Sciatic nerve (tissue), 2 donors: ENCODE measurements at places on chromosomes 11 and 22. TPM values are rescaled to one million over a fixed set of nuclear protein-coding genes. Genes with fewer than 3 reads are reported as not detected.

Gene DCDC1
- total RNA-seq, result 1.2 TPM

Gene PYGM
- 8.1 TPM for total RNA-seq

Gene C1QTNF5
- total RNA-seq, result 27.7 TPM

Gene APOA5
- not detected for total RNA-seq

Gene SDF2L1
- total RNA-seq, result 21.8 TPM

GRCh38 chr11:102260241-102260640, 57.0 kb upstream of the BIRC3 start:
- DNase-seq, result no peak

DNA sequence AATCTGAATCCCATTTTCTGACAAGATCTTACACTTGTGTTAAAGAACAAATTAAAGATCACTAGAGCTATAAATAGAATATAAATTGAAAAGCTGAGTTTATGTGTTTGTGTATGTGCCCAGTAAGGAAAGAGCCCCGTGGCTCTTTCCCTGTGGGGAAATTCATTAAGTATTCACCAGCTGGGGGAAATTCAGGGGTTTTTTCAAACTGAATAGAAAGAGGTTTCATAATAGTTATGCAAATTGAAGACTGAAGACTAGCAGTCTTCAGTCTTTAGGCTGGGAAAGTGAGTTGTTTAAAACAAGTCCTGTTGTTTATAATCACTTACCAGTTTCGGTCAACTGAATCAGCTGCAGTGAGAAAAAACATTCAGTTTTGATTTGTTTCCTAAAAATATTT, 11.3 kb upstream of the MS4A7 start:
- DNase-seq, result no peak

Gene RASL10A
- 2.2 TPM for total RNA-seq

GRCh38 chr11:127071606-127072005, 71.0 kb upstream of the KIRREL3 start:
- DNase-seq, result no peak

DNA sequence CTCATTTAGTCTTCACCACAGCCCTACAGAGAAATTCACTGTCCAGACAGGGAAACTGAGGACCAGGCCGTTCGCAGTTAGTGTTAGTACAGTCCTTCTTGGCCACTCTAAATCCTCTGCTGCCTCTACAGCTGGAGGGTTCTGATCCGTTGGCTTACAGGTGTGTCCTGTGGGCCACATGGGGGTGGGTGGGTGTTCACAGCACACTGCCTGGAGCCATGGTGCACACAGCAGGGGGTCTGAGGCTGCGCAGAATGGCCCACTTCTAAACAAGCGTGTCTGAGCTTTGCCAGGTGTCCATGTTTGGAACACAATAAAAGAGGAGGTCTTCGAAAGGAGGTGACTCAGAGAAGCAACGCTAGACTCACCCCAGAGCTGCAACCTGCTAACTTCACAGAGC, 249.0 kb downstream of the ST3GAL4 start:
- DNase-seq, result no peak

Gene KRTAP5-6
- not detected for total RNA-seq

DNA sequence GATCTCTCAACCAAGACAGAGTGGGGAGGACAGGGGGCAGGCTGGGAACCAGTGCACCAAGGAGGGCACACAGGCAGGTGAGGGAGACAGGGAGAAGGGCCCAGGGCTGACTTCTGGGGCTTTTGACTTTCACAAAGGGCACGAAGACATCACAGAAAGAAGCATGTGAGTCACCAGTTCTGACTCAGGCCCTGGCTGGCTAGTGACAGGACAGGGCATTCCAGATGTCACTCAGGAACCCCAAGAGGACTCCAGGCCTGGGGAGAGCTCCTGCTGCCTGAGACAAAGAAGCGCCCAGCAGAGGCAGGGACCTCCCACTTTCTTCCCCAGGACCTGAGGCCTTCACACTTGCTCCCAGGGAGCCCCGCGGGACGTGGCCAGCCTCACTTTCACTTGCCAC, 497.2 kb downstream of the BUD13 start:
- no peak for DNase-seq

DNA sequence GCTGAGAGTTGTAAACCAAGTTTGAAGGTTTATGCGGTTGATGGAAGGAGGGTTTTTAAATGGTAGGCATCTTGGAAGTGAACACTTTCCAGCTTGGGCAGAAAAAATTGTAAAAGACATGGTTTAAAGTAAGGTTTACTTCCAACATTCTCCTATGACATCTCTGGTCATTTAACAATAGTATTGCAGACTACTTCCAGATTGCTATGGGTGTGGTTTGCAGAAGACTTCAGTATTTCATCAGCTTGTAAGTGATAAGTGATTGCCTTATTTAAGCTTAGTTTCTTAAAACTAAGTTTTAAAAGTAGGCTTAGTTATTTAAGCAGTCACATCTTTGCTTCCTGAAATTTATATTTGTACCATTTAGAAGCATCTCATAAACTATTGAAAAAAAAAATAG, 7.2 kb upstream of the STT3A start:
- DNase-seq, result no peak

- no peak for DNase-seq
These were observed 86.9 kb upstream of the IGLL5 start for GRCh38 chr22:22800716-22801115.

- DNase-seq, result no peak
These were observed 109.9 kb downstream of the DLG2 start for GRCh38 chr11:85517272-85517671.

- DNase-seq, result no peak
These were observed 35.7 kb upstream of the LDHA start for GRCh38 chr11:18358646-18359045.

GRCh38 chr11:44167046-44167445, 71.6 kb downstream of the EXT2 start:
- DNase-seq, result no peak

GRCh38 chr11:58506935-58507334, 970 bp downstream of the OR5B21 start:
- DNase-seq, result no peak

DNA sequence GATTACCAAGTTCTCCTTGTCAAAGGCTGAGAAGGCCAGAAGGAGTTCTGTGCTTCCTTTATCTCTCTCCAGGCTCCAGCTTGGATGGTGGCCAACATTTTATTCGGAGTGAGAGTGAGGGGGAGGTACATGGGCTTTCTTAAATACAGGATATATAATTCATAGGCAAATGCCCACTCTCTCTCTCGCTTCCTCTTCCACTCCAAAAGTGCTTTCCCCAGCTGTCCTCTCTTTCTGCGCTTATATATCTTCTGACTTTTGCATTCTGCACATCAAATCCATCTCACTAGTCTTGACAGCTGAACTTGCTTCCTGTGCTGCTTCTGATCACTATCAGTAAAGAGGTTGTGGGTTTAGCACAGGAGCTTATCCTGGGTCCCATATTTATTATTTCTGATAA, 125.4 kb upstream of the ARHGAP20 start:
- DNase-seq, result no peak

- peak; percentile 86 for DNase-seq
These were observed 2.2 kb upstream of the CD151 start for GRCh38 chr11:830295-831117.

DNA sequence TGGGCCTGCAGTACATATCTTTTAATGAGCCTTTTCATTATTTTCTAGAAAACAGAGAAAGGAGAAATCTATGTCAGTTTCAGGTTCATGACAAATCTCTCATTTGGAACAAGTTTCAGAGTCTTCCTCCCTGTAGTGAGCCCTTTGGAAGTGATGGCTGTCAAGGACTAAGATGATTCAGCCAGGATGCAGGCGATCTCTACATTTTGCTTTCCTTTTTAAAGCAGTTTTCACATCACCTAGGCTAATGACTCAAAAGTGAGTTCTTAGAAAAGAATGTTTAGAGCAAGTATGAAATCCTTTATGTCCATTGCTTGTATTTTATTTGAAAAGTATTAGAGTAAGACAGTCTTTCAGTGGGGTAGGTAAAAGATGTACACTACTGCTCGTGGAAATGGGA, 130.1 kb downstream of the TRPC6 start:
- no peak for DNase-seq

DNA sequence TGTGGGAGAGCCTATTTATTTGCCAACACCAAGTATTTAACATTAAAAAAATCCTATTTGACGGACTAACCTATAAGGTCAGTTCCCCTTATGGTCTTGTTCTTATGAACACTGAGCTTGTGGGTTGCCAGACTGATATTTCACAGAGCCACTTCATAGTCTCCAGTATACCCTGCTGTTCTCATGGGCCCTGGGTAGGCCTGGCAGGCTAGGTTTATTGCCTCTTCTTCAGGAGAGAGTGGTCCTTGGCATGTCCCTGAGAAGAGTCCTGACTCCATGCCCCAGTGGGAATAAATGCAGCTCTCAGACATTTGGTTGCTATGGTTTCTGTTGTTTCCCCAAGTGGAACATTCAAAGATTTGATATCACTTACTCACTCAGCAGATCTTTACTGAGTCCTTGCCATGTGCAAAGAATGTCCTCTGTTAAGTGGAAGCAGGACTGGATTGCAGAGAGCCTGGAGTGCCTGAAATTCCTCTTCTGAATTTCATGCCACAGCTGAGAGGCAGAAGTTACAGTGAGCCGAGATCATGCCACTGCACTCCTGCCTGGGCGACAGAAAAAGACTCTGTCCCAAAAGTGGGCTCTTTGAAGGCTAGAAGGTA, 15.7 kb downstream of the SLC5A1 start:
- DNase-seq, result no peak

DNA sequence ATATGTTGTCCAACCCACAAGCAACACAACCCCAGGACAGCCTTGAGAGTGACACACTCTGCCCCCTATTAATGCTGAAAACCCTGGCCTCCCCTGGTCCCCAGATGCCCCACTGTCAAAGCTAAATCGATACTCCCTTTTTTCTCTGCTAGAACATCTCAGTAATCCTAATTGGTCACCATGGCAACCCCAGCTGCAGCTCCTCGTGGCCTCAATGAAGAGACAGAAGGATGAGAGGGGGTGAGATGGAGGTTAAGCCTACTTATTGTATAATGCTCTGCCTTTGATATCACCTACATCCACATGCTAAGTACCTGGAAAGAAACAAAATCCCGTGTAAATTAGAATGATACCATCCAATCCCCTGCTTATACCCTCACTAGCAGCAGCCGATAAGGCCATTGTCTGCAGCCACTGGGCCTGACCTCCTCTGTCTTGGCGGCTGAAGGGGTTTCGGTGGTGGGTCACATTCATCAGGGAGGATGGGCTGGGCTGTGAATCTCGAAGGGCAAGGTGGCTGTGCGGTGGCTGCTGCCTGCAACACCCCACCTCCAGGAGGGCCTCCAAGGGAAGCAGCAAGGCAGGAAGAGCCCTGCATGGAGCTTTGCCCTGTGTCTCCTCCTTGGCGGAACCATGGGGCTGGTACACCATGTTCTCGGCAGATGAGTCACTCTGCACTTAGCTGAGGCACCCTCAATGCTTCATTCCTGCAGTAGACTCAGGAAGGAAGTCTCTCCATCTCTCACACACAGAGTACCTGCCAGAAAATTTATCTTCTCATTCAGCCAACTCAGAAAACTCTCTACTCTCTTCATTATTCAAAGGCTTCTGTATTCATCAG, 399.5 kb downstream of the BUD13 start:
- no peak for DNase-seq

DNA sequence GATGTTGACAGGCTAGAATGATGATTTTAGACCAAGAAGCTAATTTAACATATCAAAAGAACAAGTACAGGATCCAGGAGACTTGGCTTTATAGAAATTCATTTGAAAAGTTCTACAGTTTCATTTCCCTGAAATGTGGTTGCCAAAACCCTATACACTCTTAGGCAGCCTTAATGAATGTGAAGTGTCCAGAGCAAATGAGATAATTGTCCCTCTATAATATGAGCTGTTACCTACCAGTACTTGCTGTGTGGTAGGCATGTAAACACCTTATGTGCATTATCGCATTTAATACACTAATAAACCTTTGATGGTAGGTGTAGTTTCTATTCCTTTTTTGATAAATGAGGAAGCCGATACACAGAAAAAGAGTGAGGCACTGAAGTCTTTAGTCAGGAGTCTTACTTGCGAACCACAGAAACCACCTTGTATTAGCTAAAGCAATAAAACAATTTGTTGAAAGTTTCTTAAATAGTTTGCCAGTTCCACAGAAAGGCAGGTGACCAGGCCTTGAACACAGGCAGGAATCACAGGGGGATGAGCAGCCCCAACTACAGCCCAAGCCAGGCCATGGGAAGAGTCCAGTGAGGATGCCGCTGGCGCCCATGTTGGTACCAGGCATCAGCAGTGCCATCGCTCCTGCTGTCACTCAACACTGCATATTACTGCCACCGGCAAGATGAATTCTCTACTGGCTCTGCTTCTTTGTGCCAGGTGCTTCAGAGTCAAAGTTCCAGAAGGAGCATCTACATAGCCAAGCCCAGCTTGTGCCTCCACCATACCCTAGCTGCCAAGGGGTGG, 81.7 kb downstream of the SWAP70 start:
- DNase-seq, result no peak

DNA sequence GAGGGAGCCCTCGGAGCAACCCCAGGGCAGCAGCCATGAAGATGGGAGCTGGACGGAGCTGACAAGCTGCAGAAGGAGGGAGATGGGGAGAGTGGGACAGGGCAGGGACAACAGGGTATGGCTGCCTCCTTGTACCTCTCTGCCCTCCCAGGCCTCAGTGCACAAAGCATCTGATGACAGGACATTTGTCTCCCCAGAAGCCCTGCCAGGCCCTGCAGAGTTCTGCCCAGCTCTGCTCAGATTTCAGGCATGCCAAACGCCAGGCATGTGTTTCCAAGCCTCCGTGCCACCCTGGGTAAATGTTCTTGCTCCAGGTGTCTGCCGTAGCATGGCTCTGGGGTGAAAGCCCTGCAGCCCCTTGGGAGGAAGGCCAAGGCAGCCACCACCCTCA, 1.1 kb upstream of the IFITM10 start:
- DNase-seq, result no peak
